Osteoblast (primary cell): ENCODE measurements at places on chromosomes 3 and 15. TPM values are rescaled to one million over a fixed set of nuclear protein-coding genes. Genes with fewer than 3 reads are reported as not detected.

GRCh38 chr15:33310481-33311311 is at the start of gene RYR3:
TSS of gene RYR3 (plus strand) at chr15:33310967. CDS start at chr15:33311046, 79 bp downstream.
- peak; percentile 80 for DNase-seq

DNA sequence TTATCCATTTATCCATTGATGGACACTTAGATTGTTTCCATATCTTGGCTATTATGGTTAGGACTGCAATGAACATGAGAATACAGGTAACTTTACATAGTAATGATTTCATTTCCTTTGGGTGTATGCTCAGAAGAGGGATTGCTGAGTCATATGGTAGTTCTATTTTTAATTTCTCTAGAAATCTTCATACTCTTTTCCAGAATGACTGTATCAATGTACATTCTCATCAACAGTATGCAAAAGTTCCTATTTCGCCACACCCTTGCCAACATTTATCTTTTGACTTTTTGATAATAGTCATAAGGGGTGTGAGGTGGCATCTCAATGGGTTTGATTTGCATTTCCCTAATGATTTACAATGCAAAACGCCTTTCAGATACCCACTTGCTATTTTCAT is 6.2 kb upstream of the NIPA1 start:
- peak; percentile 17 for DNase-seq

DNA sequence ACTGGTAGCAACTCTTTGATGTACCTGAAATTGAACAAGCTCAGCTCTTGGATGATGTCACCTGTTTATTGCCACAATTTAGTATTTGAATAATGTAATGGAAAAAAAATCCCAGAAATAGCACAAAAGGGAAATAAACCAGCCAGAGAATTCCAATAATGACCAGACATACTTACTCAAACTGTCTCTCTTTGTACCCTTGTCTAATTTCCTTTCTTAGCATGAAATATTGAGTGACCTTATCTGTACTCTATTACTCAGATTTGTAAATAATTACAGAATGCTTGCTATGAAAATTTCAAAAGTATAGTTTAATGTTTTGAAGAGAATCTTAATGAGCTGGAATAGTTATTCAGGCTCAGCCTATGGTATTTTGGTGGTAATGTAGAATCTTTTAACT is 555.4 kb upstream of the SGO1 start:
- no peak for DNase-seq

GRCh38 chr15:39584266-39584659 is 3.4 kb downstream of the THBS1 start:
- DNase-seq, result no peak

- DNase-seq, result peak; percentile 58
These were observed 426.5 kb upstream of the RASGRP1 start for GRCh38 chr15:38991126-38991525.

DNA sequence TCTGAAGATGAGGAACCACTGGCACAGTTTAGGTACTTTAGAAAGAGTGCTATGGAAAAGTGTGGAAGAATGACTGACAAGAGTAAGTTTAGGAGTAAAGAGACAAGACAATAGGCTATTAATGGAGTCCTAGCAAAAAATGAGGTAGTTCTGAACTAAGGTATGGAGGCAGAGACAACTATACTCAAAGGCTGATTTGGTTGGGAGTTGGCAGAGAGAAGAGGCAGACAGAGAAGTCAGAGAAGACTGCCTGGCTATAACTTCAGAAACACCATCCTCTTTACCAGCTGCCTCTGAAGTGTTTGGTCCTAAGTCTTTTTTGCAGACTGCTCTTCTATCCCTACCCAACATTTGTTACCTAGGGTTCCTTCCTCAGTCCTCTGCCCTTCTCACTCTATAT is 19.2 kb downstream of the DYNC1LI1 start:
- no peak for DNase-seq

DNA sequence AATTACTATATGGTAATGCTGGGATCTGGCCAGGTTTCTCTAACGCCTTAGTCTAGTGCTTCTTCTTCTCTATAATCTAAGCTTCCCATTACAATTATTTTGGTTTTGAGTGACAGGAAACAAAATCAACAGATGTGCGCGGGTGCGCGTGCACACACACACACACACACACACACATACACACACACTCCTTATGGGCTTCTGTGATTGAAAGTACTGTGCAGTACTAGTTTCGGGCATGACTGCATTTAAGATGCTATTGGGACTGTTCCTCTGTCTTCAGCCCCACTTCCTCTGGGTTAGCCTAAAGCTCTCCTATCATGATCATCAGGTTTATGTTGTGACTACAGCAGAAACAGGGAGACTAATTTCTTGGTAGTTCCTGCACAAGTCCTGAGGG is 32.2 kb downstream of the EPHB1 start:
- DNase-seq, result no peak

- no peak for DNase-seq
These were observed 53.7 kb upstream of the ABHD17C start for GRCh38 chr15:80641384-80641783.

GRCh38 chr3:171915275-171915674 is 72.1 kb downstream of the TMEM212 start:
- DNase-seq, result no peak

DNA sequence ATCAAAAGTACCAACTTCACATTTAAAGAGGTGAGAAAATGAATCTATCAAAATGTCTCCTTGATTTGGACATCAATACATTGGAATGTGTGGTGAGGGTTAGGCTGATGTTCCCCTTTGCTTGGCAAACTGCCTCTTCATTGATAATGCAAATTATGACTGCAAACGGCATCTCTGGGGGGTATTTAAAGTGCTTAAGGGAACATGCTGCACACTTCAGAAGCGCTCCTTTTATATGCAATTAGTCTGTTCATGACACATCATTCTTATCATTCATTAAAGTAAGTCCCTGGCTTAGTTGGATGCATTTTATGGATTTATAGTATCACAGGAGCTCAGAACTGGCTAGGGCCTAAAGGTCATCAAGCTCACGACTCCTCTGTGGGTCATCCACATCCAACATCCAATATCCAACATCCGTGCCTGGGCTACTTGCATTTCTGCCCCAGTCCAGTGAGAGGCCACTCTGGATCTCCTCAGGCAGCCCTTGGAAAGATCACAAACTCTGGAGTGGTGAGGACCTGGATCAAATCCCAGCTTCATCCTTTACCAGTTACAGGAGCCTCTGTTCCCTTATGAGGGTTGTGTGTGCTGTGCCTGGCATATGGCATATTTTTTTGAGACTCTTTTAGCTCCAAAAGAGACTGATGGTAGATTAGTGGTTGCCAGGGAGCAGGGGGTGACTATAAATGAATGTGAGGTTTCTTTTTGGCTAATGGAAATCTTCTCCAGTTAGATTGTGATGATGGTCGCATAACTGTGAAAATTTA is 136.8 kb upstream of the FOXB1 start:
- no peak for DNase-seq

DNA sequence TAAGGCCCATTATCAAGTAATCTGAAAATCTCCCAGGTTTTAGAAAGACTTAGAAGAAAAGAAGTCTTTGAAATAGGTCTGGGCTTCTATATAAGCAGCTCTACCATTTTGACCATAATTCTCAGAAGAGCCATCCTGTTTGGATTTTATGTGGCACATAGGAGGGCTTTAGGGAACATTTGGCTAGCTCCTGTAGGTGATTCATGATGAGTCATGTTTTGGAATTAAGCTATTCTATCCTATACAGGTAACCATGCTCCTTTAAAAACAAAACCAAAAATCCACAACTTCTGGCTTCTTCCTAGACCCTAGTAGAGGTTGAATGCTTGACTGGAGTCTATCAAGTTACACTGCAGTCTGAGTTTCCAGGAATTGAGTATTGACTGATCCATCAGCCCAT is 8.9 kb downstream of the SST start:
- DNase-seq, result no peak

GRCh38 chr15:55784286-55784685 is 41.3 kb upstream of the PRTG start:
- DNase-seq, result no peak

GRCh38 chr15:22258398-22259150 is 178.2 kb downstream of the OR4M2 start:
- no peak for DNase-seq

DNA sequence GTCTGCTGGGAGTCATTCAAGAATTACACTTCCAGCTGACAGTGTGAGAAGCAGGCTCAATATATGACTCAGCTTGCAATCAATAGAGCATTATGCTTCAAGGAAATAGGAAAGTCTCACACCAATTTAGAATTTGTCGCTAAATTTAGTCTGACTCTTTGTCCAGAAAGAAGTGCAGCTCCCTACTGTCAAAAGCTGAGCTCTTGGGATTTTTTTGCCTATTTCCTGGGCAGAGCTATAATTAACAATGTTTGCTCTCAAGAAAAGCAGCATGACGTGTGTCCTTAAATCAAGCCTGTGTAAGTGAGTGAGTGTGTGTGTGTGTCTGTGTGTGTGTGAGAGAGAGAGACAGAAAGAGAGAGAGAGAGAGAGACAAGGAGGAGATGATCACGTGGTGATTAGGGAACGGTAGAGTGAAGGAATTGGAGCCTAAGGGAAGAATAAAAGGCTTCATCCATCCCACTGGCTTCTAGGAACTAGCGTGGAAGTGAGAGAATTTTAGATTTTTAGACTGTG is 16.4 kb upstream of the SLC35G2 start:
- DNase-seq, result peak; percentile 48

DNA sequence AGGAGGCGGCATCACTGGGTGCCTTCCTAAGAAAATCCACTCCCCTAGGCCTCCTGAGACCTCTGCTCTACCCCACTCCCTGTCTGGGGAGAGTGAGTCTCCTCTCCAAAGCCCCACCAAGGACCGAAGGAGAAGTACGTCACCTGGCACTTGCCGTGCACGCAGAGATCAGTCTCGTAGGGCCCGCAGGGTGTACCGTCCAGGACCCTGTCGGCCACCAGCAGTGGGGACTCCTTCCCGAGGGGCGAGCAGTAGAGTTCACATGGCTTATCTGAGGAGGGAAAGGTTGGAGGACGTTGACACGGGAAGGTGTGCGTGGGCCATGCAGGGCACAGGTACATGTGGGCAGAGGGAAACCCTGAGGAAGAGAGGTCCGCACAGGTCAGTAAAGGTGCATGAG is 232.9 kb downstream of the ADAMTS17 start:
- DNase-seq, result no peak

DNA sequence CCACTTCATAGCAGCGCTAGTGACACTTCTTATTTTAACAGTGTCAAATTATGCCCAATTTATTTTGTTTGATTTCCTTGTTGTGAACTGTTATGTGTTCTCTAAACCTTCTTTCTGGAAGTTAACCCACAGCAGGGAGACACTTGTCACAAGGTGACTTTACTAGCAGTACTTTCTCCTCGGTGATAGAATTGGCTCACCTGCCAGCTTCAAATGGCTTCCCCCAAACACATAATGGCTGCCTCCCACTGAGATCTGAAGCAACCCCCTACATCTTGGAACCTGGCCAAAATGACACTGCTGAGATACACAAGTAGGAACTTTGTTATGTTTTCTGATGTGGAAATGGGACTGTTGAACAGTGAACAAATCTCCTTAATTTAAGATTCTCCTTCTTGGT is 238.8 kb upstream of the DPH6 start:
- no peak for DNase-seq

DNA sequence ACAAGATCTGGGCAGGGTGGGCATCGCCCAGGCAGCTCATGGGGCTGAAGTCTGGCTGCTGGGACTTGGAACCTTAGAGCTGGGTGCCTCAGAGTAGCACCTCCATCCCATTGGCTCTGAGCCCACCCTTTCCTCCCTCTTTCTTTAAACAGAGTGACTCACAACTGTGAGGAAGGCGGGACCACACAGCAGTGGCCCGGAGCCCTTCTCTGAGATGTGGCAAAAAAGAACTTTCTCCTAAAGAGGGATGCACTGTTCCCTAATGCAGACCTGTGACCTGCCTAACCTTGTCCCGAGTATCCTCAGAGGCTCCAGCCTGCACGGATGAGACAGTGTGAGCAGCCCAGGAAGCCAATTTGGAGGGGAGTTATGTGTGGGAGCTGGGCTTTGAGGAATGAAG is 23.6 kb downstream of the PRR20G start:
- peak; percentile 72 for DNase-seq

- no peak for DNase-seq
These were observed 14.6 kb downstream of the UBE2Q2 start for GRCh38 chr15:75857886-75858285.

DNA sequence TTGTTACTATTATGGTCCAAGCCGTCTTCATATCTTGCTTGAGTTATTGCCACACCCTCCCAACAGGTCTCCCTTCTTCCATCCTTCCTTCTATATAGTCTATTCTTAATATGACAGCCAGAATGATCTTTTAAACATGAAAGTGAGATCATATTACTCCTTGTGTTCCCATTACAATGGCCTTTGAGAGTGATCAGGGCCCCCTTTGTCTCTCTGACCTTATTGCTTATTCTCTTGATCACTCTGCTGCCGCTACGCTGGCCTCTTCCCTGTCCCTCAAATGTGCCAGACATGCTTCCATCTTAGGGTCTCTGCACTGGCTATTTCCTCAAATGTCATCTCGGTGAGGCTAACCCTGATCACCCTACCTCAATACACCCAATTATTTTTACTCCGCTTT is 38.1 kb downstream of the UBE2E2 start:
- no peak for DNase-seq

GRCh38 chr3:15490158-15490557 is 31.3 kb downstream of the COLQ start:
- DNase-seq, result no peak

DNA sequence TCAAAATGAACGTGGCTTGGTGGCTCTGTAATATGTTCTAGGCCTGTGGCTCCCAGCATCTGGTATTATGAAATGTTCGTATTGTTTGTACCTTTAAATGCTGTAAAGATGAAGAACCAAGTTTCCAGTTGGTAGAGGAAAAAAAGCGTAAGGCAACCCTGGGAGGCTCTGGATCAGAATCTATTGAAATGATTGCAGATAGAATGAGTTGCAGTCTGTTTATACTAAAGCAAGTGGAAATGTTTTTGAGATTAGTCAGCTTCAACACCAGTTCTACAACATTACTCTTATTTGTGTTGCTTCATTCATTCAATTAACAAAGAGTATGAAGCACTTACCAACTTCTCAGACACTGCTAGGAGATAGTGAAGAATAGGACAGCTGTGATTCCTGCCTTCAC is 5.3 kb downstream of the ARL6IP5 start:
- no peak for DNase-seq

GRCh38 chr3:161356287-161356686 is 15.0 kb downstream of the SPTSSB start:
- DNase-seq, result no peak

Gene DCLK3
- total RNA-seq, result under 0.01 TPM in 2 replicates

Gene AMOTL2
- total RNA-seq, result 205 and 300 TPM in 2 replicates

Gene NOX5
- 0.29 and 0.36 TPM in 2 replicates for total RNA-seq

Gene CPLX3
- total RNA-seq, result not detected in 2 replicates

Gene GUCA1C
- not detected in 2 replicates for total RNA-seq

Gene SLC24A5
- total RNA-seq, result not detected in 2 replicates

Gene KLHL24
- total RNA-seq, result 142 and 174 TPM in 2 replicates

Gene ANO10
- total RNA-seq, result 55.7 and 56.9 TPM in 2 replicates

Gene C2CD4A
- under 0.01 TPM in 1 of 2 replicates, not detected in the other for total RNA-seq

Gene WNT5A
- 116 and 145 TPM in 2 replicates for total RNA-seq

Gene SLC22A13
- 0.29 and 0.36 TPM in 2 replicates for total RNA-seq

Gene SCG5
- 6.8 and 9.0 TPM in 2 replicates for total RNA-seq

Gene ATP13A5
- total RNA-seq, result not detected in 2 replicates
